ENCODE measurements at places on chromosomes 3 and 15.

GRCh38 chr3:181313335-181313734, 323.8 kb upstream of the DNAJC19 start:
- no peak for DNase-seq

GRCh38 chr3:143812481-143812880, 35.8 kb downstream of the SLC9A9 start:
- no peak for DNase-seq

GRCh38 chr15:50358845-50359244, 3.8 kb upstream of the GABPB1 start:
- peak; percentile 67 for DNase-seq

GRCh38 chr3:156246961-156247725, 126.8 kb downstream of the KCNAB1 start:
- DNase-seq: no peak

GRCh38 chr15:42919799-42920518, 619 bp downstream of the TTBK2 start:
- peak; percentile 79 for DNase-seq

GRCh38 chr15:70197318-70197944, 99.7 kb upstream of the TLE3 start:
- DNase-seq: no peak

DNA sequence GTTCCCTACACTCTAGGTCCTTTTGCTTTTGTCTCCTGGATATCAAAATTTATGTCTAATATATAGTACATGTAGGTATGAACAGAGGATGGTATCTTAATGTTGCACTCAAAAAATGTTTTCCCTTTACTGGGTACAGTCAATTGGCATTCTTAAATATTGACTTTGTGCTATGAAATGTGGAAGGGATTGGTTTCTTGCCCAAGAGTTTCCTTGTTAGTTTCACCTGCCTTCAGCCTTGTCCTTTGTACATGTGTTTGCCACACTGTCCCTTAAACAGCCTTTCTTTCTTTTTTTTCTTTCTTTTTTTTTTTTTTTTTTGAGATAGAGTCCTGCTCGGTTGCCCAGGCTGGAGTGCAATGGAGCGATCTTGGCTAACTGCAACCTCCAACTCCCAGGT, 287.1 kb downstream of the SQOR start:
- no peak for DNase-seq

GRCh38 chr3:185763347-185764005, 61.4 kb downstream of the IGF2BP2 start:
- DNase-seq: no peak

- DNase-seq: no peak
These were observed 143.4 kb downstream of the CHSY1 start for GRCh38 chr15:101108461-101108775.

DNA sequence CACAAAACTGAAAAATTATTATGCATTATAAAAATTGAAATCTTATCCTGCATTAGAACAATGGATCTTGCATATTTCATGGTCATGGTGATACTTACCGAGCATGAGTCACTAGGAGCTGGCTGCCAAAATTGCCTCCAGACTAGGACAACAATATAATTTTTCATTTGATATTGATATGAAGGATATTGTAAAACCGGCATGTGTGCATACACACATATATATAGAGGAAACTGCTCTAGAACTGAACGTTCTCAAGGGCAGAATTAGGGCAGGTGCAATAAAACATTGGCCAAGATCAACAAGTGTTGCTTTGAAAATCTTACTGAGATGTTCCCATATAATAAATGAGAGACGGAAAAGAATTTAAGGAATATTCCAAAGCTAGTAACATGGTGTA, 319.4 kb upstream of the POU1F1 start:
- DNase-seq: no peak

Data from activated CD4-positive, alpha-beta T cell treated with anti-CD3 and anti-CD28 coated beads, Interleukin-2, amount 10 ng/mL, durations not matched to agents 24 days and 14 days (primary cell).